ENCODE measurements at places on chromosomes 1 and 21. TPM values are rescaled to one million over a fixed set of nuclear protein-coding genes. Genes with fewer than 3 reads are reported as not detected.

DNA sequence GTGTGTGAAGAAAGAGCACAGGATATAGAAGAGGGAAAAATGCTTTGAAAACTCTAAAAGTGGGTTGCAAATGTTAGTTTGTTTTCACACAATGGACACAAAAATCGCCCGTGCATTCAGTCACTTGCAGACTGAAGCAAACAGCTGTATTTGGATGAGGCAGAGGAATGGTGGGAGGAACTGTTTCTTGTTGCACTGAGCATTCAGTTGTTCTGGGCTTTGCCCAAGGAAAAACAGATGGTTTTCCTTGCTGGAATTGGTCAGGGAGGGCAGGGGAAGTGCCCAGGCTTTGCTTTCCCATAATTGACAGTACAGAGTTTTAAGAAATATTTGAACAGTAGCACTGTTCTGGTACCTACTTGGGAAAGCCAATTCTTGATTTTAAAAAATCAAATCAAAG lies 19.5 kb upstream of the WARS2 start:
- no peak for DNase-seq

DNA sequence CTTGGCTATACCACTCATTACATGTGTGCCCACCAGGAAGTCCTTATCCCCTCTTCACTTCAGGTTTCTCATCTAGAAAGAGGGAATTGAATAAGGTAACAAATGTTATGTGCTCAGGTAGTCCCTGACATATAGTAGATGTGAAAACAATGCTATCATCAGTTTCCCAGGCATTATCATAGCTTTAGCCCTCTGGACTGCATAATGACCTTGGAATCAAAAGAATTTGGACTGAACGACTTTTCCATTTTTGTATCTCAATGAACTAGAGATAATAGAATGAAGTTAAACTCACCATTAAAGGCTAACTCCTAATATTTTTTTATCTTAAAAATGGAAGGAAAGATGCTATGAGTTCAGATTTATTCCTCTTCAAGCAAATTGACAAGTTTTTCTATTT lies 304.1 kb upstream of the USP24 start:
- DNase-seq = no peak

DNA sequence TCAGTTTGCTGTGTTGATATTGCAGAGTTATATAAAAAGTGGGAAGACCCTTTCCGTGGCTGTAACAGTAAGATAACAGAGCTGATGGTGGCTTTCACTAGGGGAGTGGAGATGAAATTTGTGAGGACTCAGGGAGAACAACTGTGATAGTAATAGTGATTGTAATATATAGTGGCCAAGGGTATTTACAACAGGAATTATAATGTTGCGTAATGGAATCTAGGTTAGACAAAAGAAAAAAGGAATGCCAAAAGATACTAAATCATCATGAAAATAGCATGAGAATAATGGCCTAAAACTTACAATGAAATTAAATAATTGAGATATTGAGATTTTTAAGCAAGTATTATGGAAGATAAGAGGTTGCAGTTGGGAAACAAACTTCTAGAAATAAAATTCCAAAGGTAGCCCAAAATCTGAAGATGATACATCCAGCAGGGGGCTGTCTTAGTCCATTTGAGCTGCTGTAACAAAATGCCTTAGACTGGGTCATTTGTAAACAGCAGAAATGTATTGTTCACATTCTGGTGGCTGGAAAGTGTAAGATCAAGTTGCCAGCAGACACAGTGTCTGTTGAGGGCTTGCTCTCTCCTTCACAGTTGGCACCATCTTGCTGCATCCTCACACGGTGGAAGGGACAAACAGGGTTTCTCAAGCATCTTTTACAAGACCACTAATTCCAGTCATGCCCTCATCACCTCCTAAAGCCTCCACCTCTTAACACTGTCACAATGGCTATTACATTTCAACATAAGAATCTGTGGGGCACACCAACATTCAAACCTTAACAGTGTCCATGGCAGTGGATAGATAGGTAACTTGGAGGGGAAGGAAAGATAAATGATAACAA lies 711.2 kb downstream of the MRPL39 start:
- no peak for DNase-seq

DNA sequence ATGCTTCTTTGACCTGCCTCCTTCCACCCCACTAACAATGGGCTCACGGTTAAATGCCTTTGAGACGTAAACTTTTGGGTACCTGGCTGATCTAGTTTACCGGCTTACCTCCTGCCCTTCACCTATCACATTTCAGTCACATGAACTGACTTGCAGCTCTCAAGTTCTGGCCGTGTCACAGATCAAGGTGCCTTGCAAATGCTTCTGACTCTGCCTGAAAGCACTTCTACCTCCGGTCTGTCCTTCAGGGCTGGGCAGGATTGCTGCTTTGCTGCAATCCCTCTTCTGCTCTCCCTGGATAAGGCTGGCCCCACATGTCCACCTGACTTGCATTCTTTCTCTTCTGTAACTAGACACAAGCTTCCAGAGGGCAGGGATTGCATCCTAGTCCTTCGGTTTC lies 69.0 kb downstream of the GRIK1 start:
- no peak for DNase-seq

SPATA6 gene
- total RNA-seq = 34.7 TPM

FAF1 gene
- total RNA-seq = 77.6 TPM
